ENCODE measurements at places on chromosomes 16 and 17.

DNA sequence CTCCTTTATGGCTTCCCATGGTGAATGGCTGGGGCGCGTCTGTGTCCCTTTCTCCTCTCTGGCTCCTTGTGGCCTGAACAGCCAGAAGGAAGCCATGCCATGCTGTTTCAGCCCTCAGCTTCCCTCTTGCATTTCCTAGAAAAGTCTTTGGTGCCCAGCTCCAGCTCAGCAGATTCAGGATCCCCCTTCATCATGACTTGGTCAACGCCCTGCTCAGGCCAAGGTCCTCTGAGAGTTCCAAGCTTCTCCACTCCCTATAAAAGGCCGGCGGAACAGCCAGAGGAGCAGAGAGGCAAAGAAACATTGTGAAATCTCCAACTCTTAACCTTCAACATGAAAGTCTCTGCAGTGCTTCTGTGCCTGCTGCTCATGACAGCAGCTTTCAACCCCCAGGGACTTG is at the start of gene CCL13:
Gene CCL13, plus strand, starts transcription at position 287 of the 400 bp plus-strand sequence. Its CDS starts 47 bp downstream, at position 334.
- DNase-seq: no peak

- DNase-seq: no peak
Measured at GRCh38 chr16:82317411-82318167, 147.6 kb upstream of the MPHOSPH6 start.

DNA sequence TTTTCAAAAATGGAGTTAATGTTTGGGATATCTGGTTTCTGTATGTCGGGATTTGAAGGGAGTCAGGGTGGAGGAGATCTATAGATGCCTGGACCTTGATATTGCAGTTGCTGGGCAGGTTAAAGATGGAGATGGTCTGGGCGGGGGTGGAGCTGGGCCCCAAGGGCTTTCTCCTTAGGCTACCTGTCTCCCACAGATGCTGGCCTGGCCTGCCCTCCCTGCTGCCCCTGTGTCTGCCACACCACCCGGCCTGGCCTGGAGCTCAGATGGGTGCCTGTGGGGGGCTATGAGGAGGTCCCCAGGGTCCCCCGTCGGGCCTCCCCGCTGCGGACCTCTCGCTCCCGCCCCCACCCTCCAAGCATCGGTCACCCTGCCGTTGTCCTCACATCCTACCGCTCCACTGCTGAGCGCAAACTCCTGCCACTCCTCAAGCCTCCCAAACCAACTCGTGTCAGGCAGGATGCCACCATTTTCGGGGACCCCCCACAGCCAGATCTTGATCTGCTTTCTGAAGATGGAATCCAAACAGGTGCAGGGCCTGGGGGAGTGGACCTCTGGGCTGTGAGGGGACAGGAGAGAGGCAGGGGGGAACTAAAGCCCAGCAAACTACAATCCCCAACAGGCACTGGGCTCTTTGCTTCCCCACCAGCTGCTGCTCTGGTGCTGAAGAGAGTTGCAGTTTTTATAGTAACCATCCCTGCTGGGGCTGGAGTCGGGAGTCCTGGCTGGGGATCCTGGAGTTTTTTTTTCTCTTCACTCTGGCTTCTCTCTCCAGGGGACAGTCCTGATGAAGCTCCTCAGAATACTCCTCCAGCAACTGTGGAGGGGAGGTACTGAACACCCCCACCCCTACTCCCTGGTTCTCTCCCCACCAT is 2.9 kb downstream of the ARHGEF15 start:
- no peak for DNase-seq

DNA sequence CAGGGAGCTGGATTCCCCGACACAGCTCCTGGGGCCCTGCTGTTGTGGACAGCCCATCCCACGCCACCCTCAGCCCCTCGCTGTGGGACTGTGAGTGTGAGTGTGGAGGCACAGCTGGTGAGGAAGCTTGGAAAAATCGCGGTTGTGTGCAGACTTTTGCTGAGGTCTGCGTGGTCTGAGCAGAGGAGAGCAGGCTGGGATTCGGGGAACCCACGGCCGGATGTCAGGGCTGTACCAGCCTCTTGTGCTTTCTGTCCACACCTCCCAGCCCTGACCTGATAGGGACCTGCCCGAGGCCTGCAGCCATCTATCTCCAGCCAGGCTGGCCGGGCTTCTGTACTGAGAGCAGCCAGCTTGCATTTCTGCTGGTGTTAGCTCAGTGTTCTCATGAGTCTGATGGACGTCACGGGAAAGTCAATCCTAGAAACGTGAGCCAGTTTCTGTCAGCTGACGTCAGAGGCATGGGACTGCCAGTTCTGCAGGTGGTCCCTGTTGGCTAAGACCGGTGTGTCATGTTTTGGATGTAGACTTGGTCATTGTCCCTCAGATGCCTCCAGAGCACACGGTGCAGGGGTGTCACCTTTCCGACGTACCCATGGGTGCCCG is 72.8 kb upstream of the ZNF750 start:
- DNase-seq: peak; percentile 89

GRCh38 chr17:81418710-81419318 is 23.6 kb downstream of the BAHCC1 start:
- DNase-seq: no peak

DNA sequence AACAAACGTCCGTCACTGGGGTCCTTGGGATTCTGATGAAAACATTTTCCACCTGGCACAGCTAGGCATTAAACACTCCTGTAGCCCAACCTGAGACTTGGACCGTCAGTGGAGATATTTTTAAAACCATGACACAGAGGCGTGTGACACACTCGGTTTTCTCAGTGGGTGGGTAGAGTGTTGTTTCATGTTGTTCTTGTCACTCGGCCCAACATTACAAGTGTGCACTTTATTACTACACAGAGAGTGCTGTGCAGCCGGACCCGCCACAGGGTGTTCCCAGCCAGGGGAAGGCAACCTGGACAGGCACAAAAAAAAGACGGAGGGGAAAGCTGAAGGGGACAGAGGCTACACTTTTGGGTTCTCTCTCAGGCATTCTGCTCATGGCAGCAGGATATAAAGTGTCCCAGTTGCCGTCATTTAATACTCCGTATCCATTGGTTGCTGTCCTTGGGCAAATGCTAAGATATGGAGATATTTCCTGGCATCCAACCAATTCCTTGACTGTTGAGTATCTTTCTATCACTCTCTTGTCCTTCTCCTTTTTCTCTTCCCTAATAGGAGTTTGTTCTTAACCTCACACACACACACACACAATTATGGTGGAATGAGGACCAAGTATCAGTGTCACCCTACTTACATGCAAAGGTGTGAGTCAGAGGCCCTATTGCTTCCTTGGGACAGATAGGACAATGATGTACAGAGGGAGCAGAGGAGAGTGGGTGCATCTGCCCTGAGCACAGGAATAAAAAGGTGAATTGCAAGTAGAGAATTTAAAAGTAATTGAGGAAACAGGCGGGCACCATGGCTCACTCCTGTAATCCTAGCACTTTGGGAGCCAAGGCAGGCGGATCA is 154.1 kb upstream of the SOX9 start:
- peak; percentile 25 for DNase-seq

- no peak for DNase-seq
Measured at GRCh38 chr16:69554495-69554894, 11.3 kb upstream of the NFAT5 start.

GRCh38 chr17:75113798-75114551 is 4.2 kb downstream of the ARMC7 start:
- DNase-seq: peak; percentile 86

- DNase-seq: peak; percentile 61
Measured at GRCh38 chr17:50469208-50469605, 527 bp upstream of the CHAD start.

DNA sequence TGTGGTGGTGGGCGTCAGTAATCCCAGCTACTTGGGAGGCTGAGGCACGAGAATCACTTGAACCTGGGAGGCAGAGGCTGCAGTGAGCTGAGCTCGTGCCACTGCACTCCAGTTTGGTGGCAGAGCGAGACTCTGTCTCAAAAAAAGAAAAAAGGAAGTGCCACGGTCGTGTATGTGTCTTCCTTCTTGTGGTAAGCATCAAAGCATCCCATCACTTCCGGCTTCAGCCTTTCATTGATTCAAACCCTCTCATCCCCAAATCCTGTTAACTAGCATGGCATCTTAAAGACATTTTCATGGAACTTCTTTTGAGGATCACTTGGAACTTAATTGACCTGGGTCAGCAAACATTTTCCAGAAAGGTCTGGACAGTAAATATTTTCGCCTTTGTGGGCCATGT is 126.2 kb downstream of the CPPED1 start:
- DNase-seq: no peak

DNA sequence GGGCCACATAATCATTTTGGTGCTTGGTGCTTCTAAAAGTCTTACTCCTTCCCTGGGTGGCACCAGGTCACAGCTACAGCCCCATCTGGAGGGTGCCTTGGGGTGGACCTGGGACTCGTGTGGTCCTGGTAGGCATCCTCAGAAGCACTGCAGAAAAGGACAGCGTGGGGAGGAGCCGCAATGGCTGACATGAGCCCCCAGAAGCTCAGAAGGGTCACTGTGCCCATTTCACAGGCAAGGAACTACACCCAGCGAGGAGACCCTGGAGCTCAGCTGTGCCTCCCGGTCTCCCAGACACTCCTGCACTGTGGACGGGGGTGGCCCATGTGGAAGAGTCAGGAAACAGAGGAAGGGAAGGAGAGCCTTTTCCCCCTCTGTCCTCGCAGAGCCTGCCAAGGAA is 26.4 kb downstream of the C17orf100 start:
- no peak for DNase-seq

DNA sequence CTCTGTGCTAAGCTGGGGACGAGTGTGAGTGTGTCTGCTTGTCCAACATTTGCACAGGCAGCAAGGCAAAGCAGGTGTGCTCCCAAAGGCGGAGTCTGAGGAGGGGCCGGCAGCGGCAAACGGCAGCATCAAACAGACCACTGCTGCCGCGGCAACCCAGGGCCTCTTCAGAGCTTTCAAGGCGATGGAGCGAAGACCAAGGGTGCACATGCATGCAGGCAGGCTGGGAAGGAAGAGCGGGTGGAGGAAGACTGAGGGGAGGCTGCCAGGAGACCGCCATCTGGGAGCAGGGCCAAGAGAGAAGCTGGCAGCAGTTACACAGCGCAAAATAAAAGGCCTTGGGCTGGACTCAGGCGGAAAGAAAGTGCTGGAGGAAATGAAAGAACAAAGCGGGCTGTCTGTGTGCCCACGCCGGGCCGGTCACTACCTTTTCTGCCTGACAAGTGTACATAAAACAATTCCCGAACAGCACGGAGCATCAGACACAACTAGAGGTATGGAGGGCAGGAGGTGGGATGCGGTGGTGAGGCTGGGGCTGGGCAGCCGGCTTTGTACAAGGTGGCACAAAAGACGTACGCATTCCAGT is 8.5 kb downstream of the TIMM22 start:
- peak; percentile 53 for DNase-seq

DNA sequence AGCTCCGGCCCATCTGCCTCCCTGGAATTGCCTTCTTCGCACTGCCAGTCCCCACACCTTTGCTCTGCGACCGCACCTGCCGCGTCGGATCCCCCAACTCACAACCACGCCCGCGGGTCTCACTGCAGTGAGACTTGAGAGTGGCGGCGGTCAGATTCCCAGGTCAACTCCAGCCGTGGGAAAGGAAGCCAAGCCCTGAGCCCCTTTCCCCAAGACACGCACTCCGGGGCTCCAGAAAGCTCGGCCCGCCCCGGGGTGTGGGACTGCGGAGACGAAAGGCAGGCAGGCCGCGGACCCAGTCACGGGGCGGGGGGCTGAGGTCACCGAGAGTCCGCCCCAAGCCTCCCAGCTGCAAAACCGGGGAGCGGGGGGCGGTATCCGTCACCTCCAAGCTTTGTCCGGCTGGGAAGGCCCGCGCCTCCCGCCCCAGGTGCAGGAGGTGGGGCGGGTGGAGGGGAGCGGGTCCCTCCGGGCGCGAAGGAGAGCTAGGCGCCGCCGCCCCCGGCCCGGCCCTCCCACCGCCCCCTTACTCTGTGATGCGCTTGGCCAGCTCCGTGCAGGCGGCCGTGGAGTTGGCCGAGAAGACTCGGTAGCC is 615 bp downstream of the PRPSAP1 start:
- DNase-seq: peak; percentile 22

- DNase-seq: no peak
Measured at GRCh38 chr17:14201021-14201987, 35.4 kb downstream of the CDRT15 start.

GRCh38 chr17:75776386-75777295 is 8.0 kb upstream of the UNK start:
- no peak for DNase-seq

DNA sequence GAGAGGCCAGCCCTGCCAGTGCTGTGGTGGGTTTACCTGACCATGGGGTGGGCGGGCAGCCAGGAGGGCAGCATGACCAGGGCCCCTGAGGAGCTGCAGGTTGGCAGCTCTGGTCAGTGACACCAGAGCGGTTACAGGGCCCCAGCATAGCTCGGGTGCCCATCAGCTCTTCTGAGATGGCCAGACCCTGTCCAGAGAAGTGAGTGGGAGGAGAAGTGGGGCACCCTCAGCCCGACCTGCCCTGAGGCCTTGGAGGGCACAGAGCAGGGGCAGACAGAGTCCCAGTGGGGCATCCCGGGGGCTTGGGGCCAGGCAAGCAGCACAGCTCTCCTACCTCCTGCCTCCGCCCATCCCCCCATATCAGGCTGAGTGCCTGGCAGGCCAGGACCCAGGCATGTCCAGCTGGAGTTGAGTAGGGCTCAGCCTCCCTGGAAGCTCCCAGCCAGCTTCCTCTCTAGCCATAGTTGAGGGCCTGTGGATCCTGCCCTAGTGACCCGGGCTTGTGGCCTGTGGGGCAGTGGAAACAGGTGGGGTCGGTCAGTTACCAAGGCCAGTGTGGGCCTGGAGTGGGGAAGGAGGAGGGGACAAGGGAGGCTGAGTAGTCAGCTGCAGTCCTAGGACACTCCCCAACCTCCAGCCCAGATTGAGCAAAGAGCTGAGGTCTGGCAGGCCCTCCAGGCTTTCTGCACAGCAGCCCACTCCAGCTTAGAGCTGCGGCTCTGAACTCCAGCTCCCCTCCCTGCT is 83.5 kb downstream of the AMFR start:
- DNase-seq: no peak

GRCh38 chr16:75593308-75593707 is 27.1 kb downstream of the GABARAPL2 start:
- DNase-seq: no peak

GRCh38 chr16:68948230-68948910 is 105.0 kb downstream of the TANGO6 start:
- DNase-seq: no peak

GRCh38 chr17:17910060-17910459 is 62.1 kb downstream of the TOM1L2 start:
- no peak for DNase-seq

- DNase-seq: no peak
Measured at GRCh38 chr17:6654841-6655731, 3.5 kb downstream of the C17orf100 start.

- DNase-seq: no peak
Measured at GRCh38 chr16:12958366-12958765, 57.0 kb downstream of the SHISA9 start.
